AG09319 (cell line): ENCODE measurements at places on chromosomes 2 and 18.

- DNase-seq, result no peak
Measured at GRCh38 chr2:7613831-7614230, 696.6 kb downstream of the RNF144A start.

DNA sequence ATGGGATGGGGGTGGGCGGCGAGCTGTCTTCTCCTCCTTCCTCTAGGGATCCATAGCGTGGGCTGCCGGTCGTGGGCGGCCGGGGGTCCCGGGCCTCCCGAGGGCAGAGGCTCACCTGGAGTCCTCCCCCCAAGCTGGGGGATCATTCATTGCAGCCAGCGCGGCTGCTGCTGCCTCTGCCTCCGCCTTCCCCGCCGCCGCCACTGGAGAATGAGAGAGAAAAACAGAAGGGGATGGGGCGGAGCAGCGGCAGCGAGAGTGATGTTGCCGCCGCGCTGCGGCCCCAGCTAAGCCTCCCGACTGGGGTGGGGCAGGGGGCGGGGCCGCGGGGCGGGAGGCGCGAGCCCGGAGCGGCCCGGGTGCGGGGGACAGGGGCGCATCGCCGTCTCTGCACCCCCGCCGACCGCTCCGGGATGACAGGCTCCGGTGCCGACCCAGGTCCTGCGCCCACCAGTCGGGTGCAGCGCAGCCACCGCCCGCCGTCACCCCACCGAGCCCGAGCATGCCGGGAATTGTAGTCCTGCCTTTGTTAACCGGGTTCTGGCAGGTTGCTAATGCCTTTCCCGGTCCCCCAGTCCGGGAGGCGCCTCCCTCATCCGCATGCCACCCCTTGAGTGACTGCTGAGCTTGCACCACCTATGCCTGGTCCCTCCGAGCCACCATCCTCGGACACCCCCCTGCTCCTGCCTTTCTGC lies at the start of gene KIF3C:
Gene KIF3C, minus strand, starts transcription at position 225 of the 695 bp plus-strand sequence. CDS start 580 bp downstream, outside the sequence.
- no peak for DNase-seq

GRCh38 chr2:79994161-79994560 lies 310.4 kb downstream of the LRRTM1 start:
- DNase-seq, result no peak

DNA sequence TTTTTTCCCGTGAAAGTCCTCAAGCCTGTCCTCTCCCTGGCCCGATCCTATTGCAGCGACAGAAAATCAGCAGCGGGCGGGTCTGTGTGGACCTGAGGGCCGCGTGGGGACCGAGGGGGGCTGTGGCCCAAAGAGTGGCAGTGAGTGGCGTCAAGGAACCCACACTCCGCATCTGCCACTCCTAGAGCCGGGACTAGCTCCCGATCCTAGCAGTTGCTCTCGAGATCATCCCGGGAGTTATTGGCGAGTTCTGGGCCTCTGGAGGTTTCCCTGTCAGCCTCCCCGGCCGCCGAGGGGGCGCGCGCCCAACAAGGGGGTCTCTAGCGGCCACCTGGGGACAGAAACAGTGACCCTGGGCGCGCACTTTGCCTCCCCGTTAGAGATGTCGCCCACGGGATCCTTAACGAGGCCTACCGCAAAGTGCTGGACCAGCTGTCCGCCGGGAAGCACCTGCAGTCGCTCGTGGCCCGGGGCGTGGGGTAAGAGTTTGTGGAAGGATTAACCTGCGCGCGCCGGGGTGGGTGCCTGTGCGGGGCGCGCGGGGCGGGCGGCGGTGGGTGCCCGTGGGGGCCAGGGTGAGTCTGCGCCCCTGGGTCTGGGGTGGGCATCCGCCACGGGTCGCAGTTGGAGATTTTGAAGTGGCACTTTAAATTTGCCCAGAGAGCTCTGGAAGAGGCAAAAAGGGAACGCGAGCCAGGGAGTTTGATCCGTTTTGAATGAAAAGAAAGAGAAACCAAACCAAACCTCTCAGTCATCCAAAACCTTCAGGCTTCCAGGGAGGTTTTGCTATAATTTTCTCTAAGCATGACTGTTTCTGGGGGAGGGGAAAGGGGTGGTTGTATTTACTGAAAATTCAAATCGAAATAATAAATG lies 3.5 kb downstream of the ADCYAP1 start:
- no peak for DNase-seq
